Right hindlimb (tissue), 1 donor: ENCODE measurements at places on chromosomes 7 and 10.
A peak's percentile ranks its signal among the peaks of the same experiment; 100 is the strongest.

- no peak for DNase-seq
Observed at GRCh38 chr10:59240582-59241183, 64.2 kb downstream of the PHYHIPL start.

GRCh38 chr7:127954357-127954748, 76.9 kb downstream of the LRRC4 start:
- DNase-seq, result no peak

- DNase-seq, result no peak
Observed at GRCh38 chr10:93425861-93426260, 56.3 kb downstream of the MYOF start.

DNA sequence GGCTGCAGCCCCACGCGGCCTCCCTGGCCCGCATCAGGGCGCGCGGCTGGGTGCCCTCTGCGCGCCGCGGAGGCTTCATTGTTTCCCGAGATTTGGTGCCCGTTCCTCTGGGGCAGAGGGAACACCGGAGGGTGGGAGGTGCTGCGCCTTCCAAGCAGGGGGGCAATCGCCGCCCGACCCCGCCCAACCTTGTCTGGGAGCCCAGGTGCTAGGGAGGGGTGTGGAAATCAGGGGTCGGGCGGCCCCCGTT, 1.0 kb upstream of the NRP1 start:
- peak; percentile 67 for DNase-seq

DNA sequence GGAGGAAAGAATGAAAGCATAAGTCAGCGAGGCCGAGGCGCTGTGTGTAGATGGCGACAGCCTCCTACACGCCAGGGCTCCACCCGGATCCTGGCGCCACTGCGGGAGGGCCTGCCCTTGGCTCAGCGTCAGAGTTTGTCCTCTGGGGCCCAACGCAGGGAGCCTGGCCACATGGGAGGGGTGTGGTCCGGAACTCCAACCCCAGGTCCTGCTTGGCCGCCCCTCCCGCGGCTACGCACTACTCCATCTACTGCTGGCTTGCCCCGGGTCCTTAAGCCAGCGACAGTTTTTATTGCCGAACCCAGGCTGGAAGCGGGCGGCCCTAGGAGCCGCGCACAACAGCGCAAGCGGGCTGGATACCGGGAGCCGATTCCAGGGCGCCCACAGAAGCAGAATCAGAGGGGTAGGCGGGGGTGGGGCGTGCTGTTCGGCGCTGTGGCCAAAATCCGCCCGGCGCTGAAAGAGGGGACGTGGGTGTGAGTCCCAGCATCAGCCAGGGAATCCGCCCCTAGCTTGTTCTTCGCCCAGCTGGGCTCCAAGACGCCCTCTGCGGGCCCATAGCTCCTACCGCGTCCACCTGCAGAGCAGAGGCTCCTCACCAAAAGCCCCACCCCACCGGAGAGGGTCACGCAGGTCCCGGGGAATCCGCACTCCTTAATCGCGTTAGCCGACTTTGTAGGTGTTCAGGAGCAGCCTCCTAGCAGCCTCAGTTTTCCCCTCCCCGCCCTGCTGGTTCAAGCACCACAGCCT, 4.5 kb downstream of the KAZALD1 start:
- DNase-seq, result peak; percentile 72
